Left colon (tissue), 2 donors: ENCODE measurements at places on chromosomes 1 and 21.

- no peak for DNase-seq
Observed at GRCh38 chr1:9269078-9269501, 23.6 kb upstream of the SPSB1 start.

DNA sequence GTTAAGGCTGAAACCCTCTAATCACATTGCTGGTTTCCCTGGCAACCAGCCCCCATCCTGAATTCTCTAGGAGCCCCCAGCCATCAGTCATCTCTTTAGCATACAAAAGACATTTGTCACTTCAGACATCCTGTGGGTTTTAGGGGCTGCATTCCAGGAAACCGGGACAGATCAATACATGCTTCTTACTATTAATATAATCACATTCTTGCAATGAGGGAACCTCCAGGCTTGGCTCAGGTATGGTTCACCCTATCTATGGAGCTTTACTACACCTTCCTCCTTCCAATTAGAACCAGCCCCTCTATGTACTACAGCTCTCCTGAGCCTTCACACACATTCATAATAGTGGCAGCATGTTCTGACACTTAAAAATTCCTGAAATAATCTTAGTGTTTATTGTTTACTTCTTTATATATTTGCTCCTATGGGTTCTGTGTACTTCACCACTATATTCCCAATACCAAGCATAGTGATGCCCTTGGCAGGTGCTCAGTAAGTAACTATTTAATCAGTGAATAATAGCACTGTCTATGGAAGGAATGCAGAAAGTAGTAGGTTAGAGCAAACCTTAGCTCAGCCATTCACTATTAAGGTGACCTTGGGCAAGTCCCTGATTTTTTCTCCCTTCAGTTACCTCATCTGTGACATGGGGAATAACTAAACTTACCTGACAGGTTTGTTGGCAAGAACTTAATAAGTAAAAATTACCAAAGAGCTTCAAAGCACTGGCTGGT is 59.6 kb downstream of the ZNF678 start:
- no peak for DNase-seq

- DNase-seq, result no peak
Observed at GRCh38 chr1:169483500-169483966, 2.2 kb downstream of the SLC19A2 start.

DNA sequence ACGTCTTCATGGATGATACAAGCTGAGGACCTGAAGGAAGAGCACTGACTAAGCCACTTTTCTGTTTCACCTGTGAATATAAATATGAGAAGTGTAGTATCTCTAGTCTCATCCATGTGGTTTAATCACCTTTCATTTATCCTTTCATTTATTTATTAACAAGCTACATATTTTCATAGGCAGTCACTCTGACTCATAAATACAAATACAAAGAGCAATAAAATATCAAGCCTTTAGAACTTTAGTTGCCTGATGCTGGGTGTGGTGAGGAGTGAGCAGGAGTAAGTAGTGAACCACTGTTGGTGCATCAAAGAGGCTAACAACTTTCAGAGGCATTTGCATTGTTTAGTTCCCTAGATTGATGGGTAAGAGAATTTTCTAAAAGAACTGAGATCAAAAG is 269.0 kb upstream of the C1orf87 start:
- no peak for DNase-seq

GRCh38 chr21:20970691-20971090 is 27.5 kb upstream of the NCAM2 start:
- DNase-seq, result no peak

DNA sequence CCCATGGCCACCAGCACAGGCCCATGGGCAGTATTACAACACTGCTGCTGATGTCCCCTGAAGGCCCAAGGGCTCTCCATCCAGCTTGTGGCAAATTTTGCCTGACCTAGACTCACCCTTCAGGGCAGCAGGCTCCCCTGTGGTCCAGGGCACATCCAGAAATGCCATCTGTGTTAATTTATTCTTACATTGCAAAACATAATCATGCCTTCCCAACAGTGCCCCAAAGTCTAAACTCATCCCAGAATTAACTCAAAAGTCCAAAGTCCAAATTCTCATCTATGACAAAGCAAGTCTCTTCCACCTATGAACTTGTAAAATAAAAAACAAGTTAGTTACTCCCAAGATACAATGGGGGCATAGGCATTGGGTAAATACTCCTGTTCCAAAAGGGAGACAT is 13.3 kb downstream of the VN1R5 start:
- DNase-seq, result no peak

- DNase-seq, result no peak
Observed at GRCh38 chr1:66282343-66282852, 251.6 kb upstream of the SGIP1 start.

- no peak for DNase-seq
Observed at GRCh38 chr1:151290709-151291303, 8.7 kb downstream of the ZNF687 start.

GRCh38 chr21:37819372-37819771 is 96.9 kb downstream of the KCNJ6 start:
- no peak for DNase-seq

DNA sequence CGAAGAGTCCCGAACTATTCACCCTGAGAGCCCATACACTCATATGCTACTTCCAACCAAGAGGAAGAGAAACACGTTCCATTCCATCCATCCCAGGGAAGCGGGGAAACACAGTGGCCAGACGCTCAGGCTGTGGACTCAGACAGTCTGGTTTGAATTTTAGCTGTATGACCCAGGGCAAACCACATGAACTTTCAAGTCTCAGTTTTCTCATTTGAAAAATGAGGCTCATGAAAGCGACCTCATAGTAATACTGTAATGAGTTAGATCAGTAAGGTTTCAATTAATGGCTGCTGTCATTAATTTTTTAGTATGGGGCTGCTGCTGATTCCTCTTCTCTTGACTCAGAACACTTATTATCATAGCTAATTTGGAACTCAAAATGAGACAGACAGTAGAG is 1.5 kb downstream of the FCRL4 start:
- no peak for DNase-seq

DNA sequence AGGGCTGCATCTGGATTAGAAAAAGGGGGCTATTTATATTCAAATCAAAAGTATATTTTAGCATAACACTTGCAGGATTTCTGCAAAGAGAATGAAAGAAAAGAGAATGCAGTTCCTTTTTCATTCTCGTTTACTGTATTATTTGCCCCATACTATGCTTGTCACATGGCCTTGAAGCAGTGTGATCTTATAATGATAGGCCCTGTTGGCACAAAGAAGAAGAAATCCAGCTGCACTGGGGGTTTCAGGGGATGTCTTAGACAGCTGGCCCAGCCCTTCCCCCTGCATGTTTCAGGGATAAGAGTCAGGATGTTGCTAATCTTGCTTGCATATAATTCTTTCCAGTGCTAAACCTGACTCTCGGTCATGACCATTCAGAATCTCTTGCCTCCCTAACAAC is 369.5 kb downstream of the SEC16B start:
- DNase-seq, result no peak

- DNase-seq, result no peak
Observed at GRCh38 chr1:66618390-66618789, 84.4 kb downstream of the SGIP1 start.

DNA sequence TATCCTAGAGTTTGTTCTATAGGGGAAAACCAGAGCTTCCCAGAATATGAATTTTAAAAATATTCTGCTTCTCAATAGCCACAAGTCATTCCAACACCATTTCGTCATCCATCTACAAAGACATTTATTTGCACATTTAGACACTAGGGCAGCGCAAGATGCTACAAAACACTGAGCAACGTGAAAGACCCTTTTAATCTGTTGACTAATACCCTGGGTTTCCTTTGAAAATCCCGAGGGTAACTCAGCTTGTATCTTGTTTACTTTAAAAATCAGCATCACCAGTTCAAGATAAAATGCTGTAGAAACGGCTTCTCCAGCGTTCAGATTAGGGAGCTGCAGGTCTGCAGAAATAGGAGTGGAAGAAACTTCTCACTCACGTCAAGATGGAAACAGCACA is 13.5 kb downstream of the PDPN start:
- no peak for DNase-seq

DNA sequence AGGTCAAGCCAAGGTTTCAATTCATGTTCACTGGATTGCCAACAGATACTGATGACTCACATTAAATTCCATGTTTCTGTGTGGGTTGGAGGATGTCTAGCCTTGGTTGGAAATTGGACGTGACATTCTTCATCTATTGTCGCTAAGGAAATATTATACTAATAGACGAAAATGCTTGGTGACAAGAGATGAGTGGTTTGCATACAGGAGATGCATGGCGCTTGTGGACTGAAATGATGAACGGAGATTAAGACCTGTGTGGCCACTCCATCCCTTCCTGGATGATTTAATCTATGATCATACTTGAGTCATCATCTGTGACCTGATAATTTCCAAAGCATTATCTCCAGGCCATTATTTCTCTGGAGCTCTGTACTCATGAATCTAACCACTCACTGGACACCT is 97.0 kb upstream of the CD34 start:
- DNase-seq, result no peak

DNA sequence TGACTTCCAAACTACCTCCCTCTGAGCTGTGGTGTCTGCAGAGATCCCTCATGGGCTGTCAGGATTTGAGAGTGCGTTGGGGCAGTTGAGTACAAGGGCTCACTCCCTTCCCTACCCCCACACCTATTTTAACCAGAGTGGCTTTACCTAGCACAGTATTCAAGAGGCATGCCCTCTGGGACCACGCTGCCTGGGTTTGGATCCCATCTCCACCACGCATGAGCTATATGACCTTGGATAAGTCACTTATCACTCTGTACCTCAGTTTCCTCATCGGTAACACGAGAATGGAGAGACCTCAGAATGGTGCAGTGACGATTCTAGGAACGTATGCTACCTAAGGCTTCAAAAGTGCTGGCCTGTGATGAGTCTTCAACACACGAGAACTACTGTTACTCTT is 147.3 kb upstream of the WNT4 start:
- DNase-seq, result no peak

DNA sequence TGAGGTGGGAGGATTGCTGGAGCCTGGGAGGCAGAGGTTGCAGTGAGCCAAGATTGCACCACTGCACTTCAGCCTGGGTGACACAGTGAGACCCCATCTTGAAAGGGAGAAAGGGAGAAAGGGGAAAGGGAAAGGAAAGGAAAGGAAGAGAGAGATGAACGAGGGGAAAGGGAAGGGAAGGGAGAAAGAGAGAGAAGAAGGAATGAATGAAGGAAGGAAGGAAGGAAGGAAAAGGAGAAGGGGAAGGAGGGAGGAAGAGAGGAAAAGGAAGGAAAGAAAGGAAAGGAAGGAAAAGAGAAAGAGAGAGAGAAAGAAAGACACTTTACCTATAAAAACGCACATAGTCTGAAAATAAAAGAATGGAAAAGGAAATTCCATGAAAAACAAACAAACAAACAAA is 18.0 kb downstream of the ZNF695 start:
- DNase-seq, result no peak

DNA sequence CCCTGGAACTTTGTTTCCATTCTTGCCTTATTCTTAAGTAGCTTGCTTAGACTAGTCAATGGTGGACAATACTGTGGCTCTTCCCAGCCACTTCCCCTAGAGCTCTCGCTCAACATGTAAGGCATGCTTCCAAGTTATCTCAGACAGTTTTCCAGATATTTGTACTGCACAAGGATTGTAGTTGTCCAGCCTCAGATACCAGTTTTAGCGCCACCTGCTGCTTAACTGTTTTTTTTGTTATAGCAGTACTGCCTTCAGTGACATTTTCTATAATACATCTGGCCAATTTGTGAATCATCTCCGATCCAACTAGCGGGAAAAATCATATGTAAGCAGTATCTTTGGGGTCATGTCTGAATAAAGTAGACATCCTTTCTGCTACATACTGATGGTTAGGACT is 346.7 kb upstream of the ADGRL4 start:
- no peak for DNase-seq
